Dorsolateral prefrontal cortex (tissue), 122 donors: ENCODE measurements at places on chromosomes 7 and 10.

DNA sequence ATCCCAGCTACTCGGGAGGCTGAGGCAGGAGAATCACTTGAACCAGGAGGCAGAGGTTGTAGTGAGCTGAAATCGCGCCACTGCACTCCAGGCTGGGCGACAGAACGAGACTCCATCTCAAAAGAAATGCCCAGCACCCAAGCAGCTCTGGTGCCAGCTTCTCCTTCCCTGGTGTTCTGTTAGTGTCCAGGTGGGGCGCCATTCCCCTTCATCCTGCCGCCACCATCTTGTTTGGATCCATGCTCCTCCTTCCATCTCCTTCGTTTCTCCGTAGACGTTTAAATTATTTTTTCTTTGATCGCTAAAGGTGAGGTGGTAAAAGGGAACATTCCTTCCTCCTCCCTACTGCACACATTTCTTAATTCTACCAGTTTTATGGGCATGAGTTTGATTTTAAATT, 30.3 kb downstream of the PROSER2 start:
- no peak for DNase-seq

DNA sequence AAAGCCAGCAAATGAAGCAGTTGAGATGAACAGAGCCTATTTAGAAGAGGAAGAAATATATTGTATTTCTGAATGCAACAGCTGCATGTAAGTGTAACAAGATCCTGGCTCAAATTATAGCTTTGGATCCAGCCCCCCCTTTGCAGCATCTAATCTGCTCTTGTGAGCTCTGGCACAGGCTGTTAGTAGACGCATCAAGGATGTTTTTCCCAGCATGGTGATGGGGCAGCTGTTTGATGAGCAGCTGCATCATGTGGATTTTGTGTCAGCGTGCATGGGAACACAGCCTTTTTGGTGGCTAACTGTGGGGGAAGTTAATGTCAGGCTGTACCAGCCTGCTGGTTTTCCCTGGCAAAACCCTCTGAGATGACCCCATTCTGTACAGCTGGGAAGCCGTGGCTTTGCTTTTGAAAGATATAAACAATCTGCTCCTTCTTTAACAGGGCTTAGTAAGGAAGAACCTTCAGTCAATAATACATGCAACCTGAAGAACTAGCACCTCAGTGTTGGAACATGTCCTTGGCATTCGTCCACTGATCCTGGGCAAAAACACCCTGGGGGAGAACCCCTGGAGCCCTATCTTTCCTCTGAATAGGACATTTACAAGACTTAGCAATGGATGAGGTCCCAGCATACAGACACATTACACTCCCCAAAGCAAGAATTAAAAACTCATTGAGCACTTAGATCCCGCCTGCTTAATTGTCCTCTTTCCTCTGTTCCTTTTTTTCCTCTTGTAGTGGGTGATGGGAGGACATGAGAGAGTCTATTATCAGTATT, 70.6 kb downstream of the NPS start:
- peak; percentile 83 for DNase-seq

DNA sequence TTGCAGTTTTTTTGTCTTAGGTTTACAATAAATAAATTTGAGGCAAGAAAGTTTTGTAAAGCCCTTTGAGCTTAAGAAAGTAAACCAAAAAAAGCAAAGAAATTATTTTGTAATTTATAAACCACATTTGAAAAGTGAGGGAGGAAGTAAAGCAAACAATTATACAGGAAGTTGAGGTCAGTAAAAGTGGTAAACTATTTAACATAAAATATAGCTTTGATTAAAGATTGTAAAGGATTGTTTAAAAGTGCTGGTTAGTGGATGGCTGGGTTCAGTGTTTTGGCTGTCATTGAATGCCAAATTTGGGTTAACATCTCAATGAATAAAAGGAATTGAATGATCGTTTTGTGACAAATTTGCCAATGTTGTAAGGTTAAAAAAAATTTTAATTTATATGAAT, 9.9 kb downstream of the SOSTDC1 start:
- DNase-seq = no peak

DNA sequence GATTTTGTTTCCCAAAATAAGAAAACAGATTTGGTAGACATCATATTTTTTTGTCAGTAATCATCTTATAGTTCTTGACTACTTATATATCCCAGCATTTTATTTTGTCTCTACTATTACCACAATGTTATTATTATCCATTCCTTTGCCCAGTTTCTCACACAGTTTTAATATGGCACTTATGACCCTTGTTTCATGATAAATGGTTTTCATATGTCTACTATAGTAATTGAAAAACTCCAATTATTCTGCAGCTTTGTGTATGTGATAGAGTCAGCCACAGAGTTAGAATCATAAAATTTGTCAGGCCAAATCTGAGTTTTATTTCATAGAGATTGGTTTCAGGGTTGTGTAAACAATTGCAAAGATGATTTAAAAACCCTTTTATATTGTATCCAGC, 203.9 kb downstream of the MALRD1 start:
- DNase-seq = no peak

DNA sequence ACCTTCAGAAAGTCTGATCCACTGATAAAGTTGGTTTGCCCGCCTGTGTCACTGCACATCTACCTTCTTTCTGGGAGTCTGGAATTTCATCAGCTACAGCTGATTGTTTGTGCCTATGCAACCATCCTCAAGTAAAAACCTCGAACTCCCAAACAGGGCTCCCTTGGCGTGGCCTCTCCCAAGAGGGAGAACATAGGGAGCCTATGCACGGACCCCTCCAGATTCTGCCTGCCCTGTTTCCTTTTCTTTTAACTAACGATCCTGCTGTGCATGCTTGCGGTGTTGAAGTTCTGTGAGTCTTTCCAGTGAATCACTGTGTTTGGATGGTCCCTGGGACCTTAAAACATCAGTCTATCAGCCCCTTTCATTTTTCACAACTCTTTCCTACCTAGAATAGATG, 226.9 kb upstream of the SEMA3D start:
- no peak for DNase-seq

GRCh38 chr7:104982308-104983075, 31.5 kb upstream of the KMT2E start:
- no peak for DNase-seq

GRCh38 chr10:132446661-132447445, 49.9 kb downstream of the PWWP2B start:
- DNase-seq = no peak

DNA sequence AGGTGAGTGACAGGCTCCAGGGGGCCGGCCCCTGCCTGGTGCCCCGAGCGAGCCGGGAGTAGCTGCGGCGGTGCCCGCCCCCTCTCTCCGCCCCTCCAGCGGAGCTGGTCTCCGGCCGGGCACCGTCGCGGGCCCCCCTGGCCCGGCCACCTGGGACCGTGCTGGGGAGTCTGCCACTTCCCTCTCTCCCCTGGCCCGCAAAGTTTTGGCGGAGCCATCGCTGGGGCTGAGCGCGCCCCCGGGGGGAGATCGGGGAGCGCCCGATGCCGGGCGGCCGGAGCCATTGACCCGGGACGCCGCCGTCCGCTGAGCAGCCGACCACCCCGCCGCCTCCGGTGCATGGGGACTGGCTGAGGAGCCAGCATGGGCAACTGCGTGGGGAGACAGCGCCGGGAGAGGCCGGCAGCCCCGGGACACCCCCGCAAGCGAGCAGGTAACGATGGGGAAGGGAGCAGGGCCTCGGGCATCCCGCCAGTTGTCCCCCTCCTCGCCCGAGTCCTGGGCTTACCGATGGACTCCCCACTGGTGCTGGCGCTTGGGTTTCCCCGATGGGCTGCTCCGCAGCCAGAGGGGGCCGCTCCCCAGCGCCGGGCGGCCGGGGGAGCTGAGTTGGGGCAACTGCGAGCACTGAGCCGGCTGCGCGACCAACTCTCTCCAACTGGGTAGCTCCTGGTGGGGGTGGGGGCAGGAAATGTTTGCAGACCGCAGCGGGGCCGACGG, at the start of gene UBTD1:
Gene UBTD1, plus strand, starts transcription at position 84 of the 720 bp plus-strand sequence. Its CDS starts 280 bp downstream, at position 364.
- DNase-seq = peak; percentile 44

- DNase-seq = no peak
Observed at GRCh38 chr10:95661818-95662217, 5.3 kb upstream of the ALDH18A1 start.

- no peak for DNase-seq
Observed at GRCh38 chr10:75018251-75018650, 93.2 kb upstream of the SAMD8 start.

DNA sequence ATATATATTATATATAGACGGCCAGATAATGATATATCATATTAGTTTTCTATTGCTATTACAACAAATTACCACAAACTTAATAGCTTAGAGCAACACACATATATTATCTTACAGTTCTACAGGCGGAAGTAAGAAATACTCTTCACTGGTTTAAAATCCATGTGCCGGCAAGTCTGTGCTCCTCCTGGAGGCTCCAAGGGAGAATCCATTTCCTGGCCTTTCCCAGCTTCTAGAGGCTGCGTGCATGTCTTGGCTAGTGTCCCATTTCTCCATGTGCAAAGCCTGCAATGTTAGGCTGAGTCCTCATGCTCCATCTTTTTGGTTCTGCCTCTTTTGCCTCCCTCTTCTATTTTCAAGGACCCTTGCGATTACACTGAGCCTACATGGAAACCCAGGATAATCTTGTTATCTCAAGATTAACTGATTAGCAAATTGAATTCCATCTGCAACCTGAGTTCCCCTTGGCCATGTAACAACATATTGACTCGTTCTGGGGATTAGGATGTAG, 23.9 kb upstream of the PNLIPRP3 start:
- DNase-seq = no peak

DNA sequence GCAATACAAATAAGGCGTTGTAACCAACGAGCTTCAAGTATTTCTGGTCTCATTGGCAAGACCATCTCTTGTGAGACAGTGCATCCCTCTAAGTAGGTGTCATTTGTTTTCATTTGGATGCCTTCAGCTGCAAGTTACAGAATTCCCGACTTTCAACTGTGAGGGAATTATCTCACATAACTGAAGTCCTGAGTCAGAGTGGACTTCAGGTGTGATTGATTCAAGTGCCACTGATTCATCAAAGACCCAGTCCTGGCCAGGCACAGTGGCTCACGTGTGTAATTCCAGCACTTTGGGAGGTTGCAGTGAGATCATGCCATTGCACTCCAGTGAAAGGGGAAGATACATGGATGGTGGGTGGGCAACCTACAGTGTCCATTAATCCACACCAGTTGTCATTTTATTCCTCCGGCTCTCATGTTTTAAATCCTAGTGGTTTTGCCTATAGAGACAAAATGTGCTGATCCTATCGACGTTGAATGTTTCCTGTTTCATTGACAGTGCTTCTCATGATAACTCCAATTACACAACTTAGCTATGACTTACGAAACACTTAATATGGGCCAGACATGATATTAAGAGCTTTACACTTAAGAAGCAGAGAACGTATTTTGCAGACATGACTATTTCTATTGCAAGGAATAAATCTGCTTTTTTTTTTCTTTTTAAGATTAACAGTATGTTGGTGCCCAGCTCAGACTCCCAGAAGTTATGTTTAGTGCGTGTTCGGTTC, 268.0 kb downstream of the FRMD4A start:
- DNase-seq = no peak

GRCh38 chr7:96728139-96728538, 18.5 kb upstream of the SEM1 start:
- DNase-seq = no peak

GRCh38 chr7:6453734-6454133, 6.0 kb upstream of the DAGLB start:
- no peak for DNase-seq

GRCh38 chr7:151014950-151015349, 9.3 kb downstream of the ATG9B start:
- no peak for DNase-seq

GRCh38 chr10:839550-840205, 91.8 kb downstream of the LARP4B start:
- no peak for DNase-seq

- no peak for DNase-seq
Observed at GRCh38 chr7:158779061-158780000, 50.0 kb downstream of the ESYT2 start.

DNA sequence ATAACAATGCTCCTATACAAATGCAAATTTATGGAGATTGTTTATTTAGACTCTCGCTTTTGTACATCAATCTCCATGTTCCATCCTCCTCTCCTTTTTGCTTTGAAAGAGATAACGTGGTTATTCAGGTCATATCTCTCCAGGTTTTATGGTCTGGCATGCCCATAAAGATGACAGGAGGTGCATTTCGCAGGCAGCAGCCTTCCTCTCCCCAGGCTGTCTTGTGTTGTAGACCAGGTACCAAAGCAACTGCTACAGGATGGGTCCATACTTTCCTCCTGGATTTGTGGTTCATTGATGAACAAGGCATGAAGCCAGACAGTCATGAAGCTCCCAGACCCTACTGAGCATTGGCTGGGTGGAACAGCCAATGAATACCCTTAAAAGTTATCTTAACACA, 400.2 kb upstream of the NPVF start:
- DNase-seq = no peak
